ENCODE measurements at places on chromosomes 16 and 17.

DNA sequence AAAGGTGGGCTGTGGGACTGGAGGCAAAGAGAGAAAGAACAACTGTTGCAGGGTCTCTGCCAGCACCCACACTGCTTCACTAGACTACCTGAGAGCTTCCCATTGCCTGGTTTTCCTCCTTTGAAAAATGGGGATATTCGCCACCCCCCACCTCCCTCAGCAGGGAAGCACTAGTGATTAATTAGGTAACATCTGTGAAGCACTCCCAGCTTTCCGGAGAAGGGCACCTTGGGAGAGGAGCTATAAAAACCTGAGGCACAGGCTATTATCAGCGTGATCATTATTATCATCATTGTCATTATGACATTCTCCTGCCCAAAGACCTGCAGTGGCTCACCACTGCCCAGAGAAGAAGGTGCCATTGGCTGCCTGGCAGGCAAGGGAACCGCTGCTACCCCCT lies 83.5 kb downstream of the XYLT1 start:
- no peak for DNase-seq

DNA sequence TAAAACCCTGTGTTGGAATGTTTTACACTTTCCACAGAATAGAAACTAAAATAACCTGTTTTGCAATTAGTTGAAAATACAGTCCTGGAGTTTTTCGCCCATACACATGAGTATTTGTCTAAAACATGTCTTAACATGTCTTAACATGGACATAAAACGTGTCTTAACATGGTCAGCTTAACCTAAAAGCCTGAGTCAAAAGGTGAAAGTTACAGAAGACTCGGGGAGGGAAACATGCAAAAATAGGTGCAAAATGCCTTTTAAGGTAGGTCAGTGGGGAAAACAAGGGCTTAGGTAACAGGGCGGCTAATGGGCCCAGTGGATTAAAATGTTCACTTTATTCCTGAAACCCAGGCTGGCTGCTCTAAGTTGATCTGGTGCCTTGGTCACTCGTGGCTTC lies 56.1 kb upstream of the RBL2 start:
- no peak for DNase-seq

- DNase-seq, result no peak
Observed at GRCh38 chr16:60271781-60272180, 1537.7 kb upstream of the GOT2 start.

GRCh38 chr16:86880316-86881117 lies 302.2 kb downstream of the FOXL1 start:
- no peak for DNase-seq

DNA sequence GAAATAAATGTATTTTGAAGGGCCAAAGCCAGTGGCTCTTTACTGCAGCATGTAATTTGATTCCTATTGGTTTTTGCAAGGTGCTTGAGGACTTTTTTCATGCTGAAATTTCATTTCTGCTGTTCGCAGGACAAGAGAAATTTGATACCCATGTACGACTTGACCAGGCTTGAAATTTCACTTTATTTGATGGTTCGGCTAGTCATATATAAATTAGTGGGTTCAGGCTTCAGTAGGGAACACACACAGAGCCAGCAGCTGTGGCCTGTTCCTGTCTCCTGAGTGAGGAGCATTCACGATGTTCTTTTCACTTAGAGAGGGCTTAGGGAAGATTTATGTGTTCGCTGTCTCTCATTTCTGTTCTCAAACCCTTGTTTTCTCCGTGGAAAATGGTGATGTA lies 258.4 kb upstream of the CACNG5 start:
- DNase-seq, result no peak

DNA sequence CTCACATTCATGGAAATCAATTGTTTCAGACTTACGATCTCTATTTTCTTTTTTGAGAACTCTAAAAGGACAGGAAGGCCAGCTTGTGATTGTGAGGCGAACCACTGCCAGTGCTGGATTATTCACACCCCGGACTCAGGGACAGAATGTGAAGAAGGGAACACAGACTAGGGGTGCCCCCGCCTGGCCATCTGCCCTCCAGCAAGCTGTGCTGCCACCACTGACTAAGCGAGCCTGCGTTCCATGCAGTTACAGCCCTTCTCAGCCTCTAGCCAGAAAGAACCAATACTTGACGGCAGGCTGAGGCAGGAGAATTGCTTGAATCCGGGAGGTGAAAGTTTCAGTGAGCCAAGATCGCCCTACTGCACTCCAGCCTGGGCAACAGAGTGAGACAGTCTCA lies 2.8 kb downstream of the HAGH start:
- no peak for DNase-seq

DNA sequence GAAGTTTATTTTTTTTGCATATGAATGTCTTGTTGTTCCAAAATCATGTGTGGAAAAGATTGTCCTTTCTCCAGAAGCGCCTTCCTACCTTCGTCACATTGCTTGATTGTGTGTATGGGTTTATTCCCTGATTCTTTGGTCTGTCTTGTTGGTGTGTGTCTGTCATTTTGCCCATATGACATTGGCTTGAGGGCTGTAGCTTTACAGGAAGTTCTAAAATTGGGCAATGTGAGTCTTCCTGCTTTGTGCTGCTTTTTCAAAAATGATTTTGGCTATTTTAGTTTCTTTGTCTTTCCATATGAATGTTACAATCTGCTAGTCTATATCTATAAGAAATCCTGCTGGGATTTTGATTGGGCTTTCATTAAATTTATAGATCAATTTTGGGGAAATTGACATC lies 217.2 kb downstream of the SNX29 start:
- no peak for DNase-seq

DNA sequence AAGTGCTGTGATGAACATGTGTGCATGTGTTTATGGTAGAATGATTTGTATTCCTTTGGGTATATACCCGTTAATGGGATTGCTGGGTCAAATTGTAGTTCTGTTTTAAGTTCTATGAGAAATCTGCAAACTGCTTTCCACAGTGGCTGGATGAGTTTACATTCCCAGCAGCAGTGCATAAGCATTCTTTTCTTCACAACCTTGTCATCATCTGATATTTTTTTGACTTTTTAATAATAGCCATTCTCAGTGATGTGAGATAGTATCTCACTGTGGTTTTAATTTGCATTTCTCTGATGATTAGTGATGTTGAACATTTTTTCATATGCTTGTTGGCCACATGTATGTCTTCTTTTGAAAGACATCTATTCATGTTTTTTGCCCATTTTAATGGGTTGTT lies 18.5 kb downstream of the CCL8 start:
- DNase-seq, result no peak

- DNase-seq, result peak; percentile 21
Observed at GRCh38 chr17:7650509-7651096, at the start of gene ATP1B2. Gene ATP1B2, plus strand, starts transcription at chr17:7650926. Its CDS starts 593 bp downstream, at chr17:7651519.

- no peak for DNase-seq
Observed at GRCh38 chr16:89121691-89122321, 28.2 kb downstream of the ACSF3 start.

- no peak for DNase-seq
Observed at GRCh38 chr16:28897826-28898225, 19.5 kb downstream of the ATP2A1 start.

DNA sequence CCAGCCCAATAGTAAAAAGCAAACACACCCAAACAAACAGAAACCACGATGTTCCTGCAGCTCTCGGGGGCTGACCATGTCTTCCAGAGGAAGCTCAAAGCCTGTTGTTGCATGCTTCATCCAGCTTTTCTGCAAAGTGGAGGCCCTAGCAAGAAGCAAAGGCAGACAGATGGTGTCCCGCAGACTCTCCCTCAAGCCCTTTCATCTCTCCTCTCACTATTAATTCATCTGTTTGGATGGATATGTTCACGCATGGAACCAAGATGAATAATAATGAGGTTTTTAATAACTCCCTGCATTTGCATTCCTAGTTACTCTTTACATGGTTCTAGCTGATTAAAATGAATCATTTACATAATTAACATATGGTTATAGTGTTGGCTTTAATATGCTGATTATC lies 36.6 kb downstream of the RBFOX1 start:
- no peak for DNase-seq

DNA sequence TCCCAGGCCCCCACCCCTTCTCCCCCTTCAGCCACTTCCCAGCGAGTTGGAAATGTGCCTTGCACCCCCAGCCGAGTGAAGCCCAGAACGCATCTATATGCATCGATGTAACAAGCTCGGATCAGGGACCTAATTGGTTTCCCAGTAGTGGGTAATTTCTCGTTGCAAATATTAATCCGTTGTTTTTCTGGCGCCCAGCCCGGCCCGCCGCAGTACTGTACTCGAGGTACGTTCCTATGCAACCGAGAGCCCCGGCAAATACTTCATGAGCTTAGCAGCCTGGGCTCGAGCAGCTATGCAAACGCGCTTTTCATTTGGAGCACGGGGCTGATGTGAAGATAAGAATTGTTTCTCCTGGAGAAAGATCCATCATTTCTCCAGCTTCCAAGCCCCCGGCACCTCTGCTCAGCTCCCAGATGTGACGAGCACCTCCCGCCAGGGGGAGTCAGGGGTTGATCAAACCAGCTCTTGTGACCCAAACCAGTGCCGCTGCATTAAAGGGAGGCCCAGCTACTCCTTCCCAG lies 229.8 kb downstream of the KATNIP start:
- no peak for DNase-seq

- no peak for DNase-seq
Observed at GRCh38 chr16:728890-729744, 2.2 kb downstream of the HAGHL start.

DNA sequence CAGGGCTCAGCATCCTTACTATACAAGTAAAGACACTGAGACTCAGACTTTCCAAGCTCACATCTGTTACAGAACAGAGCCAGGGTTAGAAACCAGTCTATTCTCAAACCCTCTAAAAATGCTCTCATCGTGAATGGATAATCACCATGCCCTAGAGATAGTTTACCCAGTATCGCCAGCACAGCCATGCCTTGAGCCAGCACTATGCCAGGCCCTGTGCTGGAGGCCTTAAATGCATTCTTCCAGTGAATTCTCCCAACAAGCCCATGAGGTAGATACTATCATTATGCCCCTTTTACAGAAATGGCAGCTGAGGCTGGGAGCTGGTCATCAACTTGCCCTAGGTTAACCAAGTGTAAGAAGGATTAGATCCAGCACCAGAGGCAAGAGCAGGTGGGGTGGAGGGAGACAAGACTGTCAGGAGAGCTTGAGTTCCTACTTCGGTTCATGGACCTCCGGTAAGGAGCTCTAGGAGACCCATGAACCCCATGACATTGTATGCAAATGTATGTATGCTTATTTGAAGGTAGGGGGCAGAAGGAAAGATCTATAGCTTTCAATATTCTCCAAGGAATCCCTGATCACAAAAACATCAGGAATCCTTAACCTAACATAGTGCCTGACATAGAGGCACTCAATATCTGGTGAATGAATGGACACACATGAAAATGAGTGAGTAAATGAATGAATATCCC lies 5.2 kb downstream of the KRT14 start:
- no peak for DNase-seq

GRCh38 chr17:75344666-75345065 lies 55.4 kb upstream of the SLC25A19 start:
- no peak for DNase-seq

- no peak for DNase-seq
Observed at GRCh38 chr17:78797691-78798585, 15.9 kb upstream of the CYTH1 start.

- no peak for DNase-seq
Observed at GRCh38 chr17:78324391-78325075, 35.3 kb downstream of the SOCS3 start.

GRCh38 chr17:59139939-59140338 lies 15.0 kb downstream of the SKA2 start:
- DNase-seq, result no peak

DNA sequence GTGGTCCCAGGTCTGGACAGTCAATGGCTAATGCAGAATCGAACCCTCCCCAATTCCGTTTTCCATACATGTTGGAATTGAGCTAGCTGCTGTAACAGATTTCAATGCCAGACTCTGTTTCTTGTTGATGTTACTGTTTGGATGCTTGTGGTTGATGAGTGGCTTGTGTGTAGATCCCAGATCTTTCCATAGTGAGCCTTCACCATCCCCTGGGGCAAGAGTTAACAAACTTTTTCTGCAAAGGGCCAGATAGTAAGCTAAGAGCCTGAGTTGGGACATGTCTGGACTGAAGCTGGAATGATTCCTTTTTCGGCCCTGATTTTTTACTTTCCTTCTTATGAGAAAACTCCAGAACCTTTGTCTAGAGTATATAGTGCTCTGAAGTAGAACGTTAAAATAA lies 296.3 kb downstream of the CPPED1 start:
- DNase-seq, result no peak

GRCh38 chr17:66524877-66525276 lies 222.5 kb downstream of the PRKCA start:
- no peak for DNase-seq

DNA sequence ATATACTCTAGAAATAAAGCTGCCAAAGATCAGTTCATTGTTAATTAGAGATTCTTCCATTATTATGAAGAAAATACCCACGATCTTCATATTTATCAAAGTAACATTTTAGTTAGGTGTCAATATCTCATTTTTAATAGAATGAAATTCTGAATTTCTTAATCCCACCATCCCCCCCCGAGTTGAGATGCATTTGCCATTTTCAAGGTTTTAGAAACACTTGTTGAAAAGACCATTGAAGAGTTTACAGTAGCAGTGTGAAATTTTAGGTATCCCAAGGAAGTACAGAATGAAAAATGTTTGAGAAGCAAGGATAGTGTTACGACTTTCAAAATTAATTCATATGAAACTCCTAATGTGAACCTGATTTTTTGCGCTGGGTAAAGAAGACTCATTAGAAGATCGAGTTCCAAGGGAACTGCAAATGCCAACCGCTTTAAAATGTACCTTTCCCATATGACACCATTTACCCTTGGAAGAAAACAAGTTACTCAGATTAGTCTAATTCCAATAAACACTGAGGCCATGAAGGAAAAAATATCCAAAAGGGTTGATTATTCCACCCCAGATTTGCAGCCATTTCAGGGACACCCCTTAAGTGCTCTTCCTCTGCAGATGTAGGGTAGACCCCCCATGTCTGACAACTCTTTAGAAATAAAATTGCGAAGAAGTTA lies 731 bp downstream of the IKZF3 start:
- no peak for DNase-seq

- no peak for DNase-seq
Observed at GRCh38 chr17:33966410-33967059, 288.6 kb upstream of the CCL2 start.

Measured in activated CD4-positive, alpha-beta T cell treated with anti-CD3 and anti-CD28 coated beads, Interleukin-2, amount 50 U/mL, for 24 hours (primary cell).